ENCODE measurements at places on chromosomes 5 and 9.

- DNase-seq = no peak
Observed at GRCh38 chr5:131386779-131387178, 122.9 kb downstream of the CDC42SE2 start.

- no peak for DNase-seq
Observed at GRCh38 chr9:78578072-78578471, 281.1 kb downstream of the PSAT1 start.

DNA sequence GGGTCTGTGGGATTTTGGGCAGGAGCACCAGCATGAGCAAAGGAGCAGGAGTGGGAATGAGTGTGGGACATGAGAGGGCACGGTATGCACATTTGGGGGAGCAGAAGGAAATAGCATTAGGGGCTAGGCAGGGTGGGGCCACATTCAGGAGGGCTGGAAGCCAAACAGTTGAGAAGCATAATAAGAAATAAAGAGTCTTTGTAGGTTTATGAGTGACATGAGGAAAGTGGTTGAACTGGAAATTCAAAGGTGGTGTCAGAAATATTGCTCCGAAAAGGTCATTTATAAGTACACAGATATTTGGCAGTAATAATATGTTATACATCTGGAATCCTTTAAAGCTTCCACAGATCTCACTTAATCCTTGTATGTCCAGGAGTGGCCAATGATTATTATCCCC lies 26.4 kb downstream of the ARHGEF28 start:
- no peak for DNase-seq

DNA sequence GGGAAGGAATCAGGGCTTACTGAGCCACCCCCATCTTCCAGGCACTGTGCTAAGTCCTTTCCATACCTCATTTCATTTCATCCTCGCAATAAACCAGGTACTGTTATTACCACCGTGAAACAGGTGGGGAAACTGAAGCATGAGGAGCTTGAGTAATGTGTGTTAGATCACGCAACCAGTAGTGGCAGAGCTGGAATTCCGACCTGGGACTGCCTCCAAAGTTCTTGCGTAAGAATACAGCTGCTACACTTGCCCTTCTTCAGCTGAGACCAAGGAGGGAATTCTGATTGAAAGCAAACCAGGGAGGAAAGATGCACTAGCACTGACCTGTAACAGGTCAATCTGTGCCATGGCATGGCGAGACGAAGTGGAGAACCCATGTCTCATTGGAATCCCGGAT lies 113.4 kb upstream of the MSX2 start:
- DNase-seq = no peak

- no peak for DNase-seq
Observed at GRCh38 chr9:122276096-122276495, 11.4 kb downstream of the MRRF start.

- DNase-seq = no peak
Observed at GRCh38 chr9:382383-382782, 167.7 kb downstream of the DOCK8 start.

DNA sequence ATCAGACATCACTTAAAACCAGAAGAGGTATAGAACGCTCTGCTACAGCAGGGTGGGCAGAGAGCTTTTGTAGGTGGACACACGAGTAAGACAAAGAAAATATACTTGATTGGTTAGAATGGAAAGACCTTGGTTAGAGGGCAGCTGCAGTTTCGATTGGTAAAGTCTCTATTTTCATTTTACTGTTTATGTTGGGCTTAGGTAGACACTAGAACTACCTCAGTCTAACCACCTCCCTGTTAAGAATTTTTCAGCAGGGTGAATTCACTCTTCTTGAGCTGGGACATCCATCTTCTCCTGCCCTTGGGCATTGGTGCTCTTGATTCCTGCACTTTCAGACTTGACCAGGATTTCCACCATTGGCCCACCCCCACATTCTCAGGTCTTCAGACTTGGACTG lies 116.3 kb downstream of the BASP1 start:
- DNase-seq = no peak
